ENCODE measurements at places on chromosomes 1 and 21.
A peak's percentile ranks its signal among the peaks of the same experiment; 100 is the strongest.

- no peak for DNase-seq
Observed at GRCh38 chr1:178877896-178878295, 7.0 kb upstream of the ANGPTL1 start.

DNA sequence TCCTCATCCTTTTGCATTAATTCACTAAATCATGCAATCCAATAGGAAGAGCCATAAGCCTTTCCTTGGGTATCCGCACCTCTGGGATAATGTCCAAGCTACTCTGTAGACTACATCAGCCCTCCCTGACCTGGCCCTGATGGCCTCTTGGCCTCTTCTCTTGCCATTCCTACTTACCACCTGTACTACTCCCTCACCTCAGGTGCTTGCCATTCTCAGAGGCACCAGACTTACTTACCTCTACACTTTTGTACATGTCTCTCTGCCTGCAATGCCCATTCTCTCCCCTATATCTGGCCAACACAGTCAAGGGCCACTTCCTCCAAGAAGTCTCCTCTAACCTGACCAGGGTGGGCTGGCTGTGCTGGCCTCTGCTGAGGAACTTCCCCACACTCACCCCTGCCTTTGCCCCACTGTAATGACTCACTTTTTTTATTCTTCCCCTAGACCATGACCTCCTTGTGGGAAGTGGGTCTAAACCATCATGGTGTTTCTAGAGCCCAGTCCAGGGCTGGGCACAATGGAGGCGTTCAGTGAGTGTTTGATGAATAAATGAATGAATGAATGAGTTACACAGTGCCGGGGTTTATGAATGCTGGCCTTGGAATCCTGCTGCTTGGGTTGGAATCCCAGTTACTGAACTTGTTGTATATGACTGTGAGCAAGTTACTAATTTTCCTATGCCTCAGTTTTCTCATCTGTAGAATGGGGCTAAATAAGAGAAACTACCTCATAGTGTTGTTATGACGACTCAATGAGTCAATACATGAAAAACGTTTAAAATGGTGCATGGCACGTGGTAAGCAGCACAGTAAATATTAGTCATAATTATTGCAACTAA is 179.8 kb downstream of the FOXD2 start:
- peak; percentile 3 for DNase-seq

DNA sequence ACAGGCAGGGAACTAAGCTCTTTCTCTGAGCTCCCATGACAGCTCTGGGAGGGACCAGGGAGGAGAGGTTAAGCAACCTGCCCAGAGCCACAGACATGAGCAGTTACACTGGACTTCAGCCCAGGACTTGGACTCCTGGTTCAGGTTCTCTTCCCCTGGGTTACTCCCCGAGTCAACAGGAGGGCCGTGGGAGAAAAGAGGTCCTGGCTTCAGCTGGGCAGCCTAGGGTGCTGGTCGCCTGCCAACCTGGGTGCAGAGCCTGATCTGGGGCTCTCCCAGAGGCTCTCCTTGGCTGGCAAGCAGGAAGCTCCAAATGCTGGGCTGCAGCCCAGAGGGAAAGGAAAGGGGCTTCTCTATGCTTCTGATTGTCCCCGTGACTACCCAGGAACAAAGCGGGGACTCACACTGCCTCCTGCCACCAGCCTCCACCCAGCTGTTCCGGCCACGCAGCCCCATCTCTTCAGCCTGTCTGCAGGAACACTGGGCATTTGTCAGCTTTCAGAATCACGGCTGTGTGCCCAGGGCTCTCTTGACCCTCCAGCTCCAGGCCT is 141.8 kb downstream of the HIVEP3 start:
- peak; percentile 82 for DNase-seq

DNA sequence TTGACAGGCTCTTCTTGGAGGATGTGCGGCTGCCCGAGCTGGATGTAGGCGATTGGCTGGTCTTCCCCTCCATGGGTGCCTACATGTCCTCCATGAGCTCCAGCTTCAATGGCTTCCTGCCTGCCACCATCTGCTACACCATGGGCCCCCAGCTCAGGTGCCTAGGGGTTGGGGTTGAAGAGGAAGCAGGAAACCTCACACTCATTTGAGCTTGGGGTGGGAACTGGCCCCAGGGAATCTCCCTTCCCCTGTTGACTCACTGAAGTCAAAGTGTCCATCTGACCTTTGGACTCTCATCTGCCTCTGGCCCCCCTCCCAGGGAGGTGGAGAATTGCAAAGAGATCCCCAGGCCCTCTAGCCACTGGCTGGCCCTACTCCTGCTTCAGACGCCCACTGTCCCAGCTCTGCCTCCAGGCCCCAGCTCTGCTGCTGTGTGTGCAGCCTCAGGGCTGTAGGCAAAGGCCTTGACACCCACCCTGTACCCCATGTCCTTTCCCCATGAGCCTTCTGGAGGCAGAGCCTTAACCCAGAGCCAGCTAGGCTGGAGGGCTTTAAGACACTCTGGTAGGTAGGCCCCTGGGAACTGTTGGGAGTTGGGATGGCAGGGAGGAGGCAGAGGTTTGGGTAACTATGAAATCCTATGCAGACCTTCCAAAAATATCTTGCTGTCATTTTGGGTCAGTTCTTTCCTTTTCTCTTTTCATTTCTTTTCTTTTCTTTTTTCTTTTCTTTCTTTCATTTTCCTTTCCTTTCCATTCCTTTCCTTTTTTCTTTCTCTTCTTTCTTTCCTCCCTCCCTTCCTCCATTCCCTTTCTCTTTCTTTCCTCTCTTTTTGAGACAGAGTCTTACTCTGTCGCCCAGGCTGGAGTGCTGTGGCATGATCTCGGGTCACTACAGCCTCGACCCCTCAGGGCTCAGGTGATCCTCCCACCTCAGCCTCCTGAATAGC is 66.9 kb upstream of the TINAGL1 start:
- DNase-seq = no peak

- DNase-seq = no peak
Observed at GRCh38 chr1:74699331-74699730, 25.7 kb upstream of the ERICH3 start.

DNA sequence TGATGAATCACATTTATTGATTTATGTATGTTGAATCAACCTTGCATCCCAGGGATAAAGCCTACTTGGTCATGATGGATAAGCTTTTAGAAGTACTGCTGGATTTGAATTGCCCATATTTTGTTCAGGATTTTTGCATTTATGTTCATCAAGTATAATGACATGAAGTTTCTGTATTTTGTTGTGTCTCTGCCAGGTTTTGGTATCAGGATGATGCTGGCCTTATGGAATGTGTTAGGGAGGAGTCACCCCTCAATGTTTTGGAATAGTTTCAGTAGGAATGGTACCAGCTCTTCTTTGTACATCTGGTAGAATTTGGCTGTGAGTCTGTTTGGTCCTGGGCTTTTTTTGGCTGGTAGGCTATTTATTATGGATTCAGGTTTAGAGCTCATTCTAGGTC is 1643.1 kb upstream of the B3GALT2 start:
- no peak for DNase-seq

GRCh38 chr1:79845936-79846335 is 839.4 kb upstream of the ADGRL4 start:
- no peak for DNase-seq

DNA sequence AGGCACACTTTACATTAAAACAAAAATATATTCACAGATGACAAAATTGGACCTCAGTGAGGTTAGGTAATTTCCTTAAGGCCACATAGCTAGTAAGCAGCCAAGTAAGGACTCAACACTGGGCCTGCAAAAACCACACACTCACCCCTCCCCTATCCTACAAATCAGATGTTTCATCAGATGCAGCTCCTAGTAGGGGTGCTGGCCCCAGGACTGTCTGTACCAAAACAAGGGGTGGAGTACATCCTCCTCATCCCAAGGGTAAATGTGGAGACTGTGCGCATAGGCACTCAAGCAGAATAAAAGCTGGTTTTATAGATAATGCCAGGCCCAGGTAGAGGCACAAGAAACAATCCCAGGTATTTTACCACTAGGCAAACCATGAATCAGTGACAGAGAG is 25.7 kb downstream of the URB1 start:
- DNase-seq = no peak

DNA sequence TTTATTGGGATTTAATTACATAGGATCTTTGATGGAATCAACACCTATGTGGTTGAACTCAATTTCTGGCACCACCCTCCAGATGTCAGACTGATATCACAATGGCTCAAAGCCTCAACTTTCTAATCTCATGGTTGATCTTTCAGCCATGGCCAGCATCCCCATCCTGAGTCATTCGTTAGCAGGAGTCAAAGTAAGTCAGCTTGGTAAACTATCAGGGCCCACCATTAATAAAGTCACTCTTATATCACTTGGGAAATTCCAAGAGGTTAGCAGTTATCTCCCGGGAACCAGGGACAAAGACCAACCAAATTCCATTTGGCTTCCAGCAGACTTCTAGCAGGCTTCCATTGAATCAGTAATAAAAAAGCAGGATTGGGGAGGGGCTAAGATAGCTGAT is 50.7 kb upstream of the TNFSF4 start:
- no peak for DNase-seq

DNA sequence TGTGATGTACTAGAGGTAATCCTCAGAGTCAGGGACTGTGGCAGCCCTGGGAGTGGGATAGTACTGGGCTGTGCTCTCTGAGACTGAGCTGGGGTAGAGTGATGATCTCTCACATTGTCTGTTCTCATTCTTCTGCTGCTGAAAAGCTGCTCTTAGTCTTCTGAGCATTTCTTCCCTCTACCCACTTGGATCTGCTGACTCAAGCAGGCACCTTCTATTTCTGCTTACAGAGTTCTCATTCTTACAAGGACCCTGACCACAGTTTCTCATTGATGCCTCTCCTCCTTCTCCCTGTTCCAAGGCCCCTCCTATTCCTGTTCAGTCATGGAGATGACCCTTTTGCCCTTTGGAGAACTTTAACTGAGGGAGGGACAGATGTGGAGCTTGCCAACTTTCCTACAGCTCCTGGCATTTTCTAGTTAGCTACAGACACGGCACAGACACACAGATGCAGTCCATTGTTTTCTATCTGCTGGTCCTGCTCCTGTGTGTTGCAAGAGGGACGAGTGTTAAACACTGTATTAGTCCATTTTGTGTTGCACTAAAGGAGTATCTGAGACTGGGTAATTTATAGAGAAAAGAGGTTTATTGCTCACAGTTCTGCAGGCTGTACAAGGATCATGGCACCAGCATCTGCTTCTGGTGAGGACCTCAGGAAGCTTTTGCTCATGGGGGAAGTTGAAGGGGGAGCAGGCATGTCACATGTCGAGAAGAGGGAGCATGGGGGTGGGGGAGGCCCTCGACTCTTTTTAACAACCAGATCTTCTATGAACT is 12.3 kb downstream of the MAPKAPK2 start:
- DNase-seq = no peak

All from lower leg skin (tissue), 4 donors.